Stimulated activated CD4-positive, alpha-beta T cell treated with anti-CD3 and anti-CD28 coated beads, Interleukin-4, amount 100 ng/mL, for 1 hour (primary cell): ENCODE measurements at places on chromosomes 2 and 18.

DNA sequence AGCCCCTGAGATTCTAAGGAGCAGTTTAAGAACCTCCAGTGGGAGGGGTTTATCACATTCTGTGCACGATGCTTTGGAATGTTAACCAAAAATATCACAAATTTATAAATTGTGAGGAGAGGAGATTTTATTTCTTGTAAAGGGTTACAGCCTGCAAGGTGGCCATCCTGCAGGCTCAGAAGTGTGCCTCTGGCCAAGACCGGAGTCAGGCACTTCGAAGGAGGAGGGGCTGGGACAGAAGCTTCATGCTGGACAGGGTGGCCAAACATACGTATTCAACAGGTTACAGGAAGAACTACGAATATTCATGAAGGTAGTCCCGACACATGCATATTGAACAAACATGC lies 144.1 kb upstream of the NCK2 start:
- DNase-seq: no peak

DNA sequence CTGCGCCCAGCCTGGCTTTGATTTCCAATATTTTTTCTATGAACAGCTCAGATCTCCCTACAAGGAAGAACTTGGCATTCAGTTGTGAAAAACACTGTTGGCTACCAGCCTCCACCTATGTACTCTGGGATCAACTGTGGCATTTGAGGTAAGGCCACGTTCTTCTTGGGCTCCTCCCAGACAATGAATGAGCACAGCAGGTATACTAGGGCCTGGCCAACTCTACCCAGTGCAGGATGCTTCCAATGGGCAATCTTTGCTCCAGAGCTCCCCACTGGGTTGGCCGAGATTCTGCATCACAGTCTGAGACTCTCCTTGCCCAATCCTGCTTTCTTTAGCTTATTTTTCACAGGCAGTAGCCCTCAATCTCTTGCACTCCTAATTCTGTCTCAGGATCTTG lies 75.9 kb downstream of the TMEM131 start:
- DNase-seq: no peak

DNA sequence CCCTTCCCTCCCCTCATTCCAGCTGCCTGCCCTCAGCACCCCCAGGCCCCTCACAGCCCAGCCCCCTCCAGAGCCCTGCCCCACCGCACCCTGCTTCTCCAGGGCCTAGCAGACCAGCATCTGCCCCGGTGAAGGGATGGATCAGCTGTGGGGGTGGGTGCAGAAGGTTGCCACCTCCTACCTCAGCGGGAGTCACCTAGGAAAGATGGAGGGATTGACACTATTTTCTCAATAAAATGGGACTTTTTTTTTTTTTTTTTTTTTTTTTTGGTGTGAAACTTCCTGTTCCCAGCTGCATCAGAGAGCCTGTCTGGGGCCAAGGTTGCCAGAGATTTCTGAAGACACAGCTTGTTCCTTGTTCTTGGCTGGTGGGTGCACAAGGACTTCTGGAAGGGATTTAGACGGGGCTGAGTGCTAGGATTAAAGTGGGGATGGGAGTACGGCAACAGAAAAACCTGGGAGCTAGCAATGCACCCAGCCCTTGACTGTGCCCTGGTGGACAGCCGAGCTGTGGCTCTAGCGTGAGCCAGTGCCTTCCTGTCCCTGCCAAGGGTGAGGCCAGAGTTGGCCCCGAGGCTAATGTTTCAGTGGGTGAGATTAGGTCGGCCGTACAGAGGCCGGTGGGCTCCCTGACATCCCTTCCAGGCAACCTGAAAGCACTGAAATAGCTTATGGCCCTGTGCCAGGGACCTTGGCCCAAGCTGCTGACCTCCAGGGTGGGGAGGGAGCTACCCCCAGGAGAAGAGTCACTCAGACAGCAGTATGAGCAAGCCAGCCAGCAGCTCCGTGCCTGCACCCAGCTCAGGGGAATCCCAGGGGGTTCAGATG lies 4.6 kb downstream of the B3GNT7 start:
- DNase-seq: no peak

DNA sequence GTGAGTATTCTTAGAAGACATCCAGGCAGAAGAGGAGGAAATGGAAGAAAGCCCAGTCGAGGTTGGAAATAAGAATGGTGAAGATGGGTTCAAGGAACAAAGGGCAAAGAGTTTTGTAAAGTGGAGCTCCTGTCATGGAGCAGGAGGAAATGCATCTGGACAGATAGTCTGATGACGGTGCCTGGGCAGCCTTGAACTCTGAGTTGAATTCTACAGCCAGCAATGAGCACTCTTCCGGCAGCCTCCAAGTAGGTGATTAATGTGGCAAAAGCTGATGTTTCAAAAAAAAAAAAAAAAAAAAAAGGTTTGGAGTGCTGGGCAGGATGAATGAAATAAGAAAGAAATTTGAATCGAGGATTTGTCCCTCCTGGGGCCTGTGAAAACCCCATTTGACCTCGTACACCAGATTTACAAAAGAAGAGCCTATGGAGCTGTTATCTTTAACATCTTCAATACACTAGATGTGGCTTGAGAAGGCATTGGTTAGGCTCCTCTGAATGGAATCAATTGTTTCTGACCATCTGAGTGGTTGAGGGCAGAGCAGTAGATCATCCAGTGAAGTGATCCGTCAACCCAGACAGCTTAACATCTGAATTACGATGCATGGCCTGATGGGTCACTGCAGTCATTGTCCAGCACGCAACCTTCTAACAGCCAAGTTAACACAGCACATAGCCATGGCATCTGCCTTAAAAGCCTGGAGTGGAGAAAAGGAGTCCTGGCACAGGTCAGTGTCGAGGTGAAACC lies 449.7 kb downstream of the TXNL1 start:
- DNase-seq: no peak

DNA sequence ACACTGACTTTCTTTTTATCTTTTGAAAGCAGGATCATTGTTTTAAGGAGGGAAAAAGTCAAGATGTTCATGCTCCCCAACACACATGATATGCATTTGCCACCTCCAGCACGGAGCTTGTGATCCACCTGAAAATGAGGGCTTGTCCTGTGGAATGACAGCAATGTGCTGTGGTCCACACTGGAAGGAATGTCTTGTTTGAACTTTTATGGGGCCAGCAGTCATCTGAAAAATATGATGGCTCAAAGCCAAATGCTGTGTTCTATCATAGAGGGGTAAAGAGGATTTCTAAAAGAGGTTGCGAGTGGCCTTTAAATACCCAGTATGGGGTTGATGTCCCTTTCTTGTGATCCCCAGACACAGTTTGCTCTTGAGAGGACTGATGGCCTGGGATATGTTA lies 226.5 kb upstream of the SPRED2 start:
- DNase-seq: no peak

DNA sequence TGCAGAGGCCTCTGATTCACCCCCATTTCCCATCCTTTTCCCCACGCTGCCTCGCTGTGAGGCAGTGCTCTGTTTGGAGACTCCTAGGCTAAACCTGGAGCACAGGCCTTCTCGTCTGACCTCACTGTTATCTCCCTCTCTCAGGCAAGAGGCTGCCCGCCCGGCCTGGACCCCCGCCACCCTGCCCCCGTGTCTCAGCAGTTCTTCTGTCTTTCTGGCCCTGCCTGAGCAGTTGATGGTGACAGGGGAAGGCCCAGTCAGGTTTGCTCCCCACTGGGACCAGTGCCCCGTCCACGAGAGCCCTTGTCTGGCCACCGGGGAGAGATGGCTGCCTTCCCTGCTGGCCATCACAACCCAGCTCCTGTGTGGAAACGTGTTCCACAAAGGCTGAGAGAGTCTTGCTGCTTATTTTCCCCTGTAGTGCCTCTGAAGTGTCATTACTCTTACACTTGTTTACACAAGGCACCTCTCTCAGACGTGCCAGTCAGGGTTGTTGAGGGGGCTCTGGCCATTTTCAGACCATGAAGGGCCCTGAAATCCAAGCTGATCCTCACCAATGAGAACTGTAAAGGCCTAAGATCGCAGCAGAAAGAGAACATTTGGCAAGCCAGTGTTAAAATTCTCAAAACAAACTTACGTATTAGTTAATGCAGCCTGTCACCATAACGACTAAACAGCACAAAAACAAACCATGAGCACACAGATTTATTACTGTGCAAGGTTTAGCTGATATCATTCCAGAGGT lies 210.9 kb downstream of the NDUFA10 start:
- no peak for DNase-seq

DNA sequence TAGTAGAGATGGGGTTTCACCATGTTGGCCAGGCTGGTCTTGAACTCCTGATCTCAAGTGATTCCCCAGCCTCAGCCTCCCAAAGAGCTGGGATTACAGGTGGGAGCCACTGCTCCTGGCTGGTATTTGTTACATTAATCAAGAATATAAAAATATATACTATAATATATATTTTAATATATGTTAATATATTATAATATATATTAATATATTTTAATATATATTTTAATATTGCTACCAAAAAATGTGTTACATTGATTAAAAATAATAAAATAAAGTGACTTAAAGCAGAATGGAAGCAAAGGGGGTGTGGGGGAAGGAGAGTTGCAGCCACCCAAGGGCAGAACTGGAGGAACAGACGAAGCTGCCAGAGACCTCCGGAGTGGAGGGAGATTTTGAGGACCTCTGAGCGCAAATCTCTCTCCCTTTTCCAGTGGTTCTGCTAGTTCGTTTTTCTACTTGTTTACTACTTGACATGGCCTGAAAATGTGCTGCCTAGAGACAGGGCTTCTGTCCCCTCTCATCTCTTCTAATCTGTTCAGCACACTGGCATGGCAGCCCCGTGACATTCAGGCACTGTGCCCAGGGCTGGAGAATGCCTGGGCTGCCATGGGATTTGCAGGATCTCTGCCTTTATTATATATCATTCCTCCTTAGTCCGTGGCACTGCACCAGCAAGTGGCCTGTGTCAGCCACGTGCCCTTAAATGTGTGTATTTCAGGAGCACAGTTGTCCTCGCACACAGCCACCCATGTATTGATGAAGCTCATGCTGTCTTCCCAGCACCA lies 47.9 kb upstream of the RAB12 start:
- no peak for DNase-seq

GRCh38 chr18:42211201-42211600 lies 256.2 kb downstream of the PIK3C3 start:
- DNase-seq: no peak

DNA sequence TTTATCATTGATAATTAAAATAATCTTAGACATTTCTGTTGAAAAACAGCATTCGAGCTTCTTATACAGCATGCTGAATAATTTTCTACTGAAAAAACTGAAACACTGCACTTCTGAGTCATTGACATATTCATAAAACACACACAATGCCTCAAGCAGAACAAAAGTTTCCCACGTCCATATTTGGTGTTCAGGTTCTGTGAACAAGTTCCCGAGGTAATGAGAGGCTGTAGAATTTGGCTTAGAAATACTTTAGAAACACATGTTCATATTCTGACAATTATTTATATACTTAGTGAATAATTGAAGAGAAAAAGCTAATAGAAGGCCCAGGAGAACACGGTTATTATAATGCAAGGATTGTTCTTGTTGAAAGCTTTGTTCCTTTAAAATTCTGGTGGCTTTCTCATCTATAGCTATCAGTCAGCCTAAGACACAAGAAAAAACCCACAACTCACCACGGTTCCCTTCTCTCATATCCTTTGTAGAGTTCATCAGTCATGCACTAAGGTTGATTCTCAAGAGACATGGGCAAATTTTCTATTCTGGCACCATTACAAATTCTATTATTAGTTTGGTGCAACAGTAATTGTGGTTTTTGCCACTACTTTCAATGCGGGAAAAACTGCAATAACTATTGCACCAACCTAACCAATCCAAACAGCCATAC lies 194.4 kb downstream of the TMX3 start:
- DNase-seq: no peak

DNA sequence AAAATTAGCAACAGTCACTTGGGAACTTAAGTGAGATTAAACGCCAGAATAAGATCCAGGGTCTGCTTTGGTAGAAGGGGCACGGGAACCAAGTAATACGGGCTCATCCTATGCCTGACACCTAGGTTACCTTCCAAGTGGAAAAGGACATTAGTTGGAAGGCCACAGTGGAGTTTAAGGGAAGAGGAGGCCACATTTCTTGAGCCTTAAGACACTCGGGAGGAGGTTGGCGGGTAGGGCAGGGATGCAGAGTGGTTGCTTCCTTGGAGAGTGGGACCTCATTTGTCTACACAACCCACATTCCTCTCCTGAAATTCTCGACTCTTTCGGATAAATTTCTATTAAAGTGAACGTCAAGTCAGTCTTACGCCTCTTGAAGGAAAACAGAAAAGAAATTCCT lies 510 bp upstream of the DNAH6 start:
- DNase-seq: no peak

DNA sequence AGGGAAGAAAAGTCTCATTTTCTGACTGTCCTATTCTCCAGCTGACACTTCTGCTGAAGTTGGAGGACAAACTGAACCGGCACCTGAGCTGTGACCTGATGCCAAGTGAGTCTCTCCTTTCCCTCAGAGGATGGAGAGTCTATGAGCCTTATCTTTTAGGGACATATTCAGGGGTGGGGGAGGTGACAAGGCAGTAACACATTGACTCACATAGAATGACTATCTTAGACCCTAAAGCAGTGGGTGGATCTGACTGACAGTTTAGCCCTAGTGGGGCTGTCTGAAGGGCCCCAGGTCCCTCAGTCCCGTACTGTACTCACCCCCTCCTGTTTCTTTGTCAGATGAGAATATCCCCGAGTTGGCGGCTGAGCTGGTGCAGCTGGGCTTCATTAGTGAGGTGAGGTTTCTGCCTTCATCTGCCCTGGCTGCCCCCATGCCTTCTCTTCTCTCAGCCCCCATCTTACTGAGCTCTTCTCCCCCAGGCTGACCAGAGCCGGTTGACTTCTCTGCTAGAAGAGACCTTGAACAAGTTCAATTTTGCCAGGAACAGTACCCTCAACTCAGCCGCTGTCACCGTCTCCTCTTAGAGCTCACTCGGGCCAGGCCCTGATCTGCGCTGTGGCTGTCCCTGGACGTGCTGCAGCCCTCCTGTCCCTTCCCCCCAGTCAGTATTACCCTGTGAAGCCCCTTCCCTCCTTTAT lies 805 bp upstream of the KRTCAP3 start:
- DNase-seq: no peak

DNA sequence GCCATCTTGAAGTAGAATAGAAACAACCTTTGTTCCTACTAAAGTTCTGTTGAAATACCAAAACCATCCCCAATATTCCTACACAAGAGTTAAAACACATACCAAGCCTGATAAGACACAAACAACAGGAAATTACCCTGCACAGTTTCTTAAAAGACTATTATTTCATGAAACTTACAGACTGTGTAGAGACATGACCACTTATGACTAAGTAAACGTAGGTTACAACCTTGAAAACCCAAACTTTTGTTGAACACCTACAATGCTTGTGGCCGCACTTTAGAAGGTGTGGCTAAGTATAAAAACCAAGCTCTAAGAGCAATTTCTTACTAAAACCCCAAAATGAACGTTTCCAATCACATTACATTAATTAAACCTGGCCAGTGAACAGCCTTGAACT lies 2.0 kb downstream of the SMAD2 start:
- no peak for DNase-seq

DNA sequence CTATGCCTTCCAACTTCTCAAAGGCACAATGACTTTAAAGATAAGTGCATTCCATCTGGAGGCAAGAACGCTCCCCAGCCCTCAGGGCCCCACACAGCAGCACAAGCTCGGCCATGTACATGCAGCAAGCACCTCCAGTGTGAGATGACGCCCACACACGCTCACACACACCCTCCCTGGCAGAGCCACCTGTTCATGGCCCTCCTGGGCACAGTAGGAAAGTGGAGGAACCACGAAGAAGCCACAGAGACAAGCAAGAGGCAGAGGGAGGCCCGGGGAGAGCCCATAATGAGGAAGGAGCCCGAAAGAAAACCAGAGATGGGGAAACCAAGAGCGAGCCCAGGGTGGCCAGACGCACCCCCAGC lies 21.7 kb downstream of the BIN1 start:
- DNase-seq: peak; percentile 34
